NCI-H510A (cell line): ENCODE measurements at places on chromosomes 3 and 15.

- no peak for DNase-seq
These were observed 44.8 kb downstream of the STRIT1 start for GRCh38 chr3:155248531-155249187.

- no peak for DNase-seq
These were observed 12.4 kb upstream of the PDE8A start for GRCh38 chr15:84969257-84969656.

GRCh38 chr15:70504299-70504951 is 258.9 kb downstream of the UACA start:
- no peak for DNase-seq

GRCh38 chr3:125316246-125316645 is 58.9 kb downstream of the ZNF148 start:
- DNase-seq, result no peak

GRCh38 chr3:2985479-2985878 is 124.7 kb downstream of the IL5RA start:
- no peak for DNase-seq

GRCh38 chr3:42819351-42819965 is 10.2 kb downstream of the ACKR2 start:
- peak; percentile 70 for DNase-seq

- DNase-seq, result peak; percentile 43
These were observed 10.6 kb downstream of the XXYLT1 start for GRCh38 chr3:195260280-195260905.

- no peak for DNase-seq
These were observed 330.3 kb upstream of the CTNNB1 start for GRCh38 chr3:40869013-40869412.

GRCh38 chr3:138289260-138289659 is 40.4 kb downstream of the NME9 start:
- no peak for DNase-seq

DNA sequence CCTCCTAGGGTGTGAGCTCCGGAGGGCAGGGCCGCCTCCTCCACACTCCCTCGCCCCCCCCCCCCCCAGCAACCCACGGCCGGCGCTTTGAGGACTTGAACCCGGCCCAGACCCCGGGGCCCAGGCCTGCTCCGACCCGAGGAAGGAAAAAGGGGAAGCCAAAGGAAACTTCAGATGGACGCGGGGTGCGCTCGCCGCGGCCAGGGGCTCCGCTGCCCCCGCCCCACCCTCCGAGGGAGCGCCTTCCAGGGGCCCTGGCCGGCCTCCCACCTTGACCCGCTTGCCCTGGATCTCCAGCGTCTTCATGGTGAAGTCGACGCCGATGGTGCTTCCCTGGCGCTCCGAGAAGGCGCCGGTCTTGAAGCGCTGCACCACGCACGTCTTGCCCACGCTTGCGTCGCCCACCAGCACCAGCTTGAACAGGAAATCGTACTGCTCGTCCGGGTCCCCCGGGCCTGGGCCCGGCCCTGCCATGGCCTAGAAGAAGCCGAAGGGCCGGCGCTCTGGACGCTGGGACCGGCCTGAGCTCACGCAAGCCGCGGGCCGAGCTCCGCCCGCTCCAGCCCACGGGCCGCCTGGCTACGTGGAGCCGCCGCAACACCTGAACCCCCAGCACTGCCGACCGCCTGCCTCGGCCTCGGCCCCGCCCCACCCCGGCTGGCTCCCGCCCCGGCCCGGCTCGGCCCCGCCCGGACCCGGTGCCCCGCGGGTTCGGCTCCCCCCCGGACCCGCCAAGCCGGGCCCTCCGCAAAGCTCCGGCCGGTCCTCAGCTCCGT is 400 bp downstream of the RAB43 start:
- DNase-seq, result no peak

- no peak for DNase-seq
These were observed 3.3 kb downstream of the TUBGCP5 start for GRCh38 chr15:23035964-23036566.

- DNase-seq, result no peak
These were observed 41.9 kb downstream of the NCK1 start for GRCh38 chr3:136903899-136904298.

DNA sequence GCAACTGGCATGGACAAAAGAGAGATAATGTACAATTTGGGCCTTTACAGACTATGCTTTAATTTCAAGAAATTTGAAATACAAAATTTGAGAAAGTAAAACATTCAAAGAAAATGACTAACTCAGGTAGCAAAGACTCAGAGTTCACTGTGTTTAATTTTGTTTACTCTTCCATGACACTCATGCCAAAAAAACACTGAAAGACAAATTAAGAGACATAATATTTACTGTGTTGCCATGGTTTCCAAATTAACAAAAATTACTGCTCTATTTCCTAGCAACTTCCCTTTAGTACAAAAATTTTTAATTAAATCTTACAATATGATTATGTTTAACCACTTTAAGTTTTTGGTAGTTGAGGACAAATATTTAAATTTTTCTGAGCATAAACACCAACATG is 29.6 kb downstream of the LRRFIP2 start:
- no peak for DNase-seq

GRCh38 chr15:73924171-73924921 is 1.9 kb upstream of the LOXL1 start:
- no peak for DNase-seq

GRCh38 chr3:143472731-143473523 is 353.4 kb downstream of the CHST2 start:
- DNase-seq, result no peak

DNA sequence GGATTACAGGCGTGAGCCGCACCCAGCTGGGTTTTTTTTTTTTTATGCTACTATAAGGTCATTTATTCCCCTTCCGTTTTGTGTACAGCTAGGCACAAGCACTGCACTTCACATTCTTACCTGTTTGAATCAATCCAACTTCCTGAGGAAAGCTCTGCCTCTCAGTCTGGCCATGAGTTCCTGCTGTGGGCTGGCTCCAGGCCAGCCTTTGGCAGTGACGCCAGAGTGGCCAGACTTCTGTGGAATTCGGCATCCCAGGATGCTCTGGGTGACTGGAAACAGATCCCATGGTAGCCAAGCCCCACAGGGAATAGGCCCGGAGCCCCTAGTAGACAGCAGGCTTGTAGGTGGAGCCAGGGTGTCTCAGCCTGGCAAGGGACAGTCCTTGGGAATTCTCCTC is 21.5 kb upstream of the TIMP4 start:
- DNase-seq, result no peak

DNA sequence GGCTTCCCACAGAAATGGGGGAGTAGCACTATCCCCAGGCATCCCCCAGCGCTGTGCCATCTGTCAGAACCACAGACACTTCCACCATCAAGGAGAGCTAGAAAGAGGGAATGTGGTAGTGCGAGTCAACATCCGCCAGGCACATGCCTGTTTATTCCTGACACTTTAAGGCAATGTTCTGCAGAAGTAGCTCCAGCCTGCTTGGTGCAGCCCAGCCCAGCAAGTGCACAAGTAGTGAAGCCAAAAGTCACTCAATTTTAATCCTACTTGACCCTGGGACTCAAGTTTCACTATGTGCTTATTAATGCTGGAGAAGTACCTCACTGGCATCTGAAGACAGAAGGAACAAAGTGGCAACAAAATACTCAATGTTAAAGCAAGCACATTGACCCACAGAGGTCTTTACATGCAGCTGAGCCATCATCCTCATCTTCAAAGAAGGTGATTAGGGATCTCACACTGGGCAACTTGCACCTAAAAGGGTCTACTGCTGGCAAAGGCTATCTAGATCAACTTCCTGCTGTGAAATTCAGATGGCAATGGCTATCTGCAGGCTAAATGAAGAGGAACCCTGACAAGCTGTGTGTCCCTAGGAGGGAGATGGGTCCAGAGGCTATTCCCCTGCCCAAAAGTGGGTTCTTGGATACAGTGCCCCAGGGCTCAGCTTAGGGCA is 61.4 kb upstream of the CLDN18 start:
- no peak for DNase-seq

- no peak for DNase-seq
These were observed 295.8 kb downstream of the GBE1 start for GRCh38 chr3:81465510-81466200.

GRCh38 chr15:27989838-27990237 is 109.3 kb downstream of the OCA2 start:
- no peak for DNase-seq

GRCh38 chr3:43863966-43864933 is 173.5 kb downstream of the ABHD5 start:
- no peak for DNase-seq

GRCh38 chr3:16528106-16528505 is 14.6 kb upstream of the RFTN1 start:
- no peak for DNase-seq

GRCh38 chr15:101446518-101447167 is 42.9 kb downstream of the PCSK6 start:
- DNase-seq, result no peak

DNA sequence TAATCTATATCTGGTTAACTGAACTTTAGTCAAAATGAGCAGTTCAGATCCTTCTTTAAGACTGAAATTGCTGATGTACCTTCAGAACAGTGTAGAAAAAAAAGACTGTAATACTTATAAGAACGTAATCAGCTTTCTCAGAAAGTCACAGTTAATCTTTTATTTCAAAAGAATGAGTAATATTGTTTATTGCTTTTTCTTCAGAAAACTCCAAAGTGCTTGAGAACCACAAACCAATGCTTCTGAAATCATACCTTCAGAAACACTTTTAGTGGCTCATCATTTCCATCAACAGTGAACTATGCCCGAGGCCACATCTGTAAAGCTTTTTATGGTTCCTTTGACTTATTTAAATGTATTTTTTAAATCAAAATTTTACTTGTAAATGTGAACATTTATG is 33.3 kb upstream of the CLASP2 start:
- no peak for DNase-seq

- peak; percentile 35 for DNase-seq
These were observed at the start of the genes RPL4 and ZWILCH for GRCh38 chr15:66504563-66505429. Gene RPL4, minus strand, starts transcription at chr15:66504855. Its CDS starts 65 bp downstream, at chr15:66504790. Gene ZWILCH, plus strand, starts transcription at chr15:66505326. Its CDS starts 13 bp downstream, at chr15:66505339.

DNA sequence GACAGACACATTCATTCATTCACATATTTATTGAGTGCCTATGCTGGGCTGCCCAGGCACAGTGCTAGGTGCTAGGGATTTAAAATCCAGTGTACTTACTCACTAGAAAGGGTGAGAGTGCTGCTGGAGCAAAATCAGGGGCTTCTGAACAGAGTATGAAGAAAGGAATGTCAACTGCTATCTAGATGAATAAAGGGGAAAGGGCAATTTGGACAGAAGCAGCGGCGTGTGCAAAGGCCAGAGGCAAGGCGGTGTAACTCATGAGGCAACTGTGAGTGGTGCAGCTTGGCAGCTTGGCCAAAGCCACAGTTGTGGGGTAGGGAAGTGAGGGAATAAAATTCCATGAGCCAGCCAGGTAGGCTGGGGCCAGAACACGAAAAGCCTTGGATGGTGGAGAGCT is 76.7 kb downstream of the RAD18 start:
- no peak for DNase-seq

DNA sequence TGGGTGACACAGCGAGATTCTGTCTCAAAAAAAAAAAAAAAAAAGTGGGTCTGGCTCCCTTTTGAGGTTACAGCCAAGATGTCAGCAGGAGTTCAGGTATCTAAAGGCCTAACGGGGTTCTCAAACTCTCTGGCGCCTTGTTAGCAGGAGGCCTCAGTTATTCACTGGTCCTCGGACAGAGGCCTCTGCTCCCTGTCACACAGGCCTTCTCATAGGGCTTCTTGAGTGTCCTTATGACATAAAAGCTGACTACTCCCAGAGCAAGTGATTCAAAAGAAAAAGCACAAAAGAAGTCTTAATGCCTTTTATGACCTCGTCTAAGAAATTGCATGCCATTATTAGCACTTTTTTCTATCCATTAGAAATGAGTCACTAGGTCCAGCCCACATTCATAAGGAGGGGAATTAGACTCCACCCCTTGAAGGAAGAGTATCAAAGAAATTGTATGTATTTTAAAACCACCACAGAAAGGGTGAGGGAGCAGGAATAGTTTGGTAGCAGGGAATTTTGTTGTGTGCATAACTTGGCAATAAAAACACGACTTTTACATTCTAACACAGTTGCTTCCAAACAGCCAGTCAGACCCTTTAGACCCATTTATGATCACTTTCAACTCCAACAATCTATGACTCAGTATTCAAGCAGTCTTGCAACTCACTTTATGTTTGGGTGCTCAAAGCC is 90.3 kb downstream of the MEX3B start:
- DNase-seq, result no peak

GRCh38 chr3:195394700-195395099 is 48.1 kb downstream of the ACAP2 start:
- no peak for DNase-seq

- no peak for DNase-seq
These were observed 464.1 kb upstream of the TPRG1 start for GRCh38 chr3:188707381-188708288.

DNA sequence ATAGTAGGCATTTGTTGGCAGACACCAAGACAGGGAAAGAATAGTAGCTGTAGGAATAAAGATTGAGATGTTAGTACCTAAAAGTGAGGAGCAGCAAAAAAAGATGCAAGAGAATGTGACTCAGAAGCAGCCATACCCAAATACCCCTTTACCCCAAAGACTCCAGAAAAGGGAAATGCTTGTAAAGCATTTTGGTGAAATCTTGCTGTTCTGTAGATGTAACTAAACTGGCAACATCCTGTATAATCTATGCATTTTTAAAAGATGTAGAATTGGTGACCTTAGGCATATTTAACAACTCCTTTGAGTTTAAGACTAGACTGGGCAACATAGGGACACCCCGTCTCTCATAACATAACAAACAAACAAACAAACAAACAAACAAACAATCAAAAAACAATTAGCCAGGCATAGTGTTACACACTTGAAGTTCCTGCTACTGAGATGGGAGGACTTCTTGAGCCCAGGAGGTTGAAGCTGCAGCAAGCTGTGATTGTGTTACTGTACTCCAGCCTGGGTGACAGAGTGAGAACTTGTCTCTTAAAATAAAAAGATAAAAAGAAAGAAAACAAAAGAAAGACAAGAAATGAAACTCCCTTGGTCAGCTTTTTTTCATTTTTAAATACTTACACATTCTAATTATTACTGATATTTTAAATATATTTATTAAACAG is 361.5 kb upstream of the KCNH8 start:
- no peak for DNase-seq

- no peak for DNase-seq
These were observed 26.9 kb upstream of the CACNA2D2 start for GRCh38 chr3:50530001-50530970.

- no peak for DNase-seq
These were observed 531.0 kb upstream of the NR2F2 start for GRCh38 chr15:95799286-95800200.

- DNase-seq, result no peak
These were observed 5.6 kb downstream of the KIF7 start for GRCh38 chr15:89649716-89650115.

DNA sequence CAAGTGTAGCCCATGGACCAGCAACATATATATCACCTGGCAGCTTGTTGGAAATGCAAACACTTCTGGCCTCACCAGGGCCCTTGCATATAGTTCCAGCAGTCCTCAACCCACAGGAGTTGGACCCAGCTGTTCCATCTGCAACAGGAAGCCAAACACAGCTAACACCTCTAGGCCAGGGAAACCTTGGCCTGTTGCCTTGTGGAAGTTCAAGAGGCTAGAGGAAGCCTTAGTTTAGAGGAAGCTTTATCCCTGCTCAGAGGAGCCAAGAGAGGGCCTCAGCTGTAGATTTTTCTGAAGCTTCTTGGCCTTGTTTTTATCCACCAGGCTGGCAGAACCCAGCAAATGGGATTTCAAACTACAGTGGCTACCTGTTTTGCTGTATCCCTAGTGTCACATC is 11.4 kb downstream of the FHIT start:
- DNase-seq, result peak; percentile 66

- no peak for DNase-seq
These were observed 138.0 kb downstream of the FBN1 start for GRCh38 chr15:48507416-48508065.

GRCh38 chr15:101486696-101487459 is 2.6 kb downstream of the PCSK6 start:
- DNase-seq, result no peak

GRCh38 chr3:57068437-57069089 is 8.1 kb downstream of the SPATA12 start:
- no peak for DNase-seq
